ENCODE measurements at places on chromosomes 6 and 20. TPM values are rescaled to one million over a fixed set of nuclear protein-coding genes. Genes with fewer than 3 reads are reported as not detected.

- no peak overlapping the region for H3K27ac ChIP-seq
- DNase-seq, result no peak
- no peaks in the 10 kb centered on the region for H3K36me3 ChIP-seq
- H3K4me1 ChIP-seq, result no peaks in the 10 kb centered on the region
These were observed 32.5 kb upstream of the TMEM244 start for GRCh38 chr6:129893640-129894039.

- H3K36me3 ChIP-seq, result no peaks in the 10 kb centered on the region
- no peaks in the 10 kb centered on the region for H3K27me3 ChIP-seq
- no peak for DNase-seq
- H3K4me1 ChIP-seq, result peaks cover 6% of the 10 kb centered on the region
- H3K4me3 ChIP-seq, result no peak overlapping the region
These were observed 3.2 kb downstream of the DEF6 start for GRCh38 chr6:35300848-35301247.

DNA sequence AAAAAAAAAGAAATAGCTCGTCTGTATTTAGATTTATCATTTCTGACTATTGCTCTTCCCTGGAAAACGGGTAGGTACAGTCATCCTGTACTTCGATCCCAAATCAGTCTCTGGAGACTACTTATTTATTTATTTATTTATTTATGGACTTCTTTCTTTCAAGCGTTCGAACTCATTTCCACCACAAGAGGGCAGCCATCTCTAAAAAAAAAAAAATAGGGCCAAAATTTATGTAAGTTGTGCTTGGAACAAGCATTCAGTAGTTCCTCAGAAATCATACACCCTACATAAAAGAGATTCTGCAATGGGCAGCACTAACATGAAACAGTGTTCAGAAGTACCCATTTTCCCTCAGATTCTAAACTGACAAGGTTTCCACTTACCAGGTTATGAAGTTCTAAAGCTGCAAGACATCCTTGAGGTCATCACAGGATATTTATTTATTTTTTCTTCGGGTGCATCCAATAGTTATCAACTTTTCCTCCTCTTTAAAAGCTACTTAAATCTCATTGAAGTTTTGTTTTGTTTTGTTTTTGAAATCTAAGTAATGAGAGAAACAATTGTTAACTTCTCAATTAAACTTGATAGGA lies 1.9 kb upstream of the BMP2 start:
- DNase-seq, result no peak
- no peaks in the 10 kb centered on the region for H3K36me3 ChIP-seq
- no peak overlapping the region for H3K27ac ChIP-seq
- peaks cover 15% of the 10 kb centered on the region for H3K27me3 ChIP-seq
- H3K4me1 ChIP-seq, result no peaks in the 10 kb centered on the region

DNA sequence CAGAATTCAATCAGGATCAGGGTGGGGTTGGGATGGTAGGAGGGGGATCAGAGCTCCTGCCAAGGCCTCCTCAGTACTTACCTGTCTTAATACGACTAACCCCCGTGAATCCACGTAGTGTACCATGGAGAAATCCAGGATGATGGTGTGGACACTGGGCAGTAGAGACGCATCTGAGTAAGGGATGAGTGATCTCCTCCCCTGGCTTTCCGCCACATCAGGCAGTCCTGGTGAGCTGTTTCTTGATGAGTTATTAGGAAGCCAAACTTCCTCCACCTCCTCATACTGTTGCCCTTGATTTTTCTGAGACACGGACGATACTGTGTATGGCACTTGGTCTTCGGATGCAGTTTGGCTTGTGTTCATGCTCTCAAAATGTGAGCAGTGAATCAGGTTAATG lies 34.2 kb upstream of the SRPK1 start:
- H3K4me1 ChIP-seq, result no peaks in the 10 kb centered on the region
- no peak overlapping the region for H3K4me3 ChIP-seq
- no peaks in the 10 kb centered on the region for H3K36me3 ChIP-seq
- no peak for DNase-seq

GRCh38 chr6:24356310-24356973 lies 1.4 kb downstream of the DCDC2 start:
- H3K36me3 ChIP-seq, result no peaks in the 10 kb centered on the region
- no peaks in the 10 kb centered on the region for H3K27me3 ChIP-seq
- H3K27ac ChIP-seq, result peak overlapping the region; percentile 69

GRCh38 chr6:45422503-45423110 lies 44.9 kb upstream of the SUPT3H start:
- H3K4me3 ChIP-seq, result peak overlapping the region; percentile 53
- DNase-seq, result no peak
- H3K27me3 ChIP-seq, result no peaks in the 10 kb centered on the region
- H3K27ac ChIP-seq, result peak overlapping the region; percentile 84
- H3K36me3 ChIP-seq, result no peaks in the 10 kb centered on the region

GRCh38 chr6:16575655-16576054 lies 185.6 kb downstream of the ATXN1 start:
- no peak for DNase-seq
- H3K36me3 ChIP-seq, result no peaks in the 10 kb centered on the region
- no peaks in the 10 kb centered on the region for H3K4me1 ChIP-seq

- H3K4me3 ChIP-seq, result no peak overlapping the region
- no peaks in the 10 kb centered on the region for H3K27me3 ChIP-seq
- no peak for DNase-seq
- no peaks in the 10 kb centered on the region for H3K36me3 ChIP-seq
- H3K27ac ChIP-seq, result no peak overlapping the region
These were observed 49.7 kb downstream of the AKAP12 start for GRCh38 chr6:151289399-151290007.

- no peak overlapping the region for H3K4me3 ChIP-seq
- no peaks in the 10 kb centered on the region for H3K27me3 ChIP-seq
- no peaks in the 10 kb centered on the region for H3K36me3 ChIP-seq
- DNase-seq, result no peak
- H3K27ac ChIP-seq, result no peak overlapping the region
These were observed 46.2 kb downstream of the SLC22A23 start for GRCh38 chr6:3410385-3411360.

GRCh38 chr6:43937236-43938177 lies 167.5 kb downstream of the VEGFA start:
- DNase-seq, result no peak
- no peaks in the 10 kb centered on the region for H3K4me1 ChIP-seq
- H3K36me3 ChIP-seq, result no peaks in the 10 kb centered on the region
- no peaks in the 10 kb centered on the region for H3K27me3 ChIP-seq
- H3K4me3 ChIP-seq, result no peak overlapping the region
- no peak overlapping the region for H3K27ac ChIP-seq

- no peak overlapping the region for H3K4me3 ChIP-seq
- DNase-seq, result no peak
- no peaks in the 10 kb centered on the region for H3K36me3 ChIP-seq
- no peak overlapping the region for H3K27ac ChIP-seq
These were observed 52.7 kb downstream of the TXLNB start for GRCh38 chr6:139239064-139239463.

- DNase-seq, result no peak
- H3K27me3 ChIP-seq, result no peaks in the 10 kb centered on the region
- no peaks in the 10 kb centered on the region for H3K4me1 ChIP-seq
These were observed 286.7 kb downstream of the TFAP2B start for GRCh38 chr6:51105357-51105756.

- H3K4me1 ChIP-seq, result no peaks in the 10 kb centered on the region
- no peaks in the 10 kb centered on the region for H3K27me3 ChIP-seq
- no peak overlapping the region for H3K4me3 ChIP-seq
- no peaks in the 10 kb centered on the region for H3K36me3 ChIP-seq
These were observed 29.5 kb downstream of the ROS1 start for GRCh38 chr6:117396228-117396627.

DNA sequence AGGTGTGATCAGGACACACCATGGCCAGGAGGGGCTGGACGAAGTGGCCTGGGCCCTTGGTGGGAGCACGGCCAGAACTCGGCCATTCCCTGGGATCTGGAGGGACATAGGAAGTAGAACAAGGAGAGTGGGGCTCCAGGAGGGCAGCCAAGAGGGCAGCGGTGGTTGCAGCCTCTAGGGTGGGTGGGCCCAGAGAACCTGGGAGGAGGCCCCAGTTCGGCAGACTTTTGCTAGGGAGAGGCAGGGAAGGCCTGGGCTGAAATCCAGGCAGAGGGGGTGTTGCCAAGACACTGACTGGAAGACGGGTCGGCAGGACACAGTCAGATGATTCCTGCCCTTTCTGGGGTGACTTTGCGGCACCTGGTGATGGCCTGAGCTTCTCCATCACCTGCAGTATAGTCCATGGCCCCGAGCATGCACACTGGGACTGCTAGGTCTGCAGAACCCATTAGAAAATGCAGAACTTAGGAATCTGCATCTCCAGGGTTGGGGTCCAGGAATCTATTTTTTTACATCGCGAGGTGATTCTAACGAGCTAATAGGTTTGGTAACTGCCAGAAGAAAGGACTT lies 224.8 kb downstream of the SYNDIG1 start:
- H3K27ac ChIP-seq, result no peak overlapping the region
- H3K4me3 ChIP-seq, result no peak overlapping the region
- no peaks in the 10 kb centered on the region for H3K36me3 ChIP-seq
- H3K27me3 ChIP-seq, result peaks cover 6% of the 10 kb centered on the region
- DNase-seq, result peak; percentile 2

- H3K27me3 ChIP-seq, result no peaks in the 10 kb centered on the region
- peaks cover 4% of the 10 kb centered on the region for H3K4me1 ChIP-seq
- H3K27ac ChIP-seq, result peak overlapping the region; percentile 68
- no peak for DNase-seq
- peaks cover 4% of the 10 kb centered on the region for H3K36me3 ChIP-seq
These were observed 9.5 kb upstream of the DNAJC5 start for GRCh38 chr20:63885264-63886053.

GRCh38 chr6:6407071-6407741 lies 86.7 kb upstream of the F13A1 start:
- no peak overlapping the region for H3K4me3 ChIP-seq
- no peaks in the 10 kb centered on the region for H3K27me3 ChIP-seq
- H3K4me1 ChIP-seq, result no peaks in the 10 kb centered on the region
- no peak for DNase-seq

- no peak overlapping the region for H3K4me3 ChIP-seq
- H3K27ac ChIP-seq, result no peak overlapping the region
- H3K36me3 ChIP-seq, result no peaks in the 10 kb centered on the region
- no peak for DNase-seq
These were observed 125.0 kb upstream of the TSHZ2 start for GRCh38 chr20:52847029-52847660.

- DNase-seq, result no peak
- no peak overlapping the region for H3K4me3 ChIP-seq
- H3K27me3 ChIP-seq, result no peaks in the 10 kb centered on the region
- peaks cover 4% of the 10 kb centered on the region for H3K4me1 ChIP-seq
These were observed 25.5 kb downstream of the COL11A2 start for GRCh38 chr6:33166811-33167210.

- DNase-seq, result no peak
- H3K27me3 ChIP-seq, result no peaks in the 10 kb centered on the region
- no peak overlapping the region for H3K27ac ChIP-seq
- H3K4me3 ChIP-seq, result no peak overlapping the region
- no peaks in the 10 kb centered on the region for H3K4me1 ChIP-seq
- no peaks in the 10 kb centered on the region for H3K36me3 ChIP-seq
These were observed 32.0 kb upstream of the SUMO4 start for GRCh38 chr6:149368065-149368464.

DNA sequence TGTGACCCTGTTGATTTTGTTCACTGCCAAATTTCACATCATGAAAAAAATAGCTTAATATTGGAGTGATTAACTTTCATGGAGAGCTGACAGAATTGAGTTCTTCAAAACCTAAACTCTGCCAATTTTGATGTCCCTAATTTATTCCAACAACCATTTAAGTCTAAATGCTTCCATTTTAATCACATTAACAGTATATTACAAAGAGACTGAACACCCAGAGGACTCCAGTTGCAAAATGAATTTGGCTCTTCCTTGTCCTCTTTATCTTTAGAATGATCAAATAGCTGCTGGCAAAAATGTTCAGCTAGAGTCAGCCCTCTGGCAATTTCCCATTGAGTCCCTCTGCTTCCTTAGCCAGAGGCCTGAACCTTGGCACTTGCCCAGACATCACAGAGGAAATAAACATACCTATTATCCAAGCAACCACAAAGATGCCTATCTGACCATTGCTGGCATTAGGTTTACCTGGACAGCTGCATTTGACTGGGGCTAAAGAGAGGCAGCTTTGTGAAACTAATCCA lies 299.0 kb upstream of the STXBP5 start:
- peak overlapping the region; percentile 80 for H3K27ac ChIP-seq
- H3K4me3 ChIP-seq, result no peak overlapping the region
- no peaks in the 10 kb centered on the region for H3K27me3 ChIP-seq
- H3K4me1 ChIP-seq, result no peaks in the 10 kb centered on the region
- DNase-seq, result peak; percentile 69

DNA sequence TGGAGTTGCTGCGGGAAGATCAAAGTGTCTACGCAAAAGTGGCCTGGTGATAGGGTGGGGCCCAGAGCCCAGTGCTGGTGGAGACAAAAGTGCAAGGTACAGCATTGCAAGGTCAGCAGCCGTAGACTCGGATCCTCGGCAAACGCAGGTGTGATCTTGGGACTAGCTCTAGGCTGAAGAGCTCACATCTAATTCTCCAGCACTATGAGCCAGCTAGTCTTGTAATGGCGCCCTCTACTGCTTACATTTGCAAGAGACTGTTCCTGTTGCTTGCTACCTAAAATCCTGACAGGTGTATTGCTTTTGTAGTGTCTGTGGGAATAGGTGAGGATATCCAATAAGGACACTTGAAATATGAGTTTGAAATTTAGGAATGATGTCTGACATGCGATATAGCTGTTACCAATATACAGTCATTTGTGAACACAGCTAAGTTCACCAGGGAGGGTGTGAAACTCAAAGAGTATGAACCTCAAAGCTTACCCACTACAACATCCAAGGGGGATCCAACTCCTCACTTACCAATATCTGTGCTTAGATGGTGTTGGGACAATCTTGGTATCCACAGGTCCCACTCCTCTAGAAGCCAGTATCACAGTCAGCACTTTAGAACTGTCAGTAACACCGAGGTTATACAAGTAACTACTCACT lies 58.4 kb downstream of the PDE7B start:
- no peaks in the 10 kb centered on the region for H3K4me1 ChIP-seq
- H3K27me3 ChIP-seq, result no peaks in the 10 kb centered on the region
- no peak overlapping the region for H3K27ac ChIP-seq
- H3K4me3 ChIP-seq, result no peak overlapping the region
- DNase-seq, result no peak
- H3K36me3 ChIP-seq, result no peaks in the 10 kb centered on the region

- peaks cover 7% of the 10 kb centered on the region for H3K4me1 ChIP-seq
- H3K27ac ChIP-seq, result peak overlapping the region; percentile 25
- H3K36me3 ChIP-seq, result no peaks in the 10 kb centered on the region
These were observed 208.2 kb downstream of the SMOC2 start for GRCh38 chr6:168649209-168649608.

DNA sequence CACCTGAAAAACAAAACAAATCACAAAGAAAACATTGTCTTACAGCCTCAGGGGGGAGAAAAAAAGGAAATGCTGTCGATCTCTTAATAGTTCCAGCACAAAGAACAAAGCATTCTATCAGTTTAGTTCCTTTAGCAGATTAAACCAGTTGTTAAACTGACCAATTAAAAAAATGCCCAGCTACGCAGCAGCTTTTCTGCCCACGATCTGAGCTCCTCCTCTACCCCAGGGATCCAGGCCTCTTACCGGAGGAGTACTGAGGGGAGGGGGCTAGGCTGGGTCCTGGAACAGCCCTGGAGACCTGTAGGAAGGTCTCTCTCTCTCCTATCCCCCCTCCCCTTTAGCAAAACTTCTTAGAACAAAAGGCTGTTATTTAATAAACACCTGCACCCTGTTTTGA lies 13.4 kb downstream of the PTK7 start:
- no peaks in the 10 kb centered on the region for H3K36me3 ChIP-seq
- peak overlapping the region; percentile 93 for H3K27ac ChIP-seq
- no peaks in the 10 kb centered on the region for H3K27me3 ChIP-seq
- H3K4me1 ChIP-seq, result peaks cover 13% of the 10 kb centered on the region
- no peak for DNase-seq

Gene F13A1
- 45.6 TPM for total RNA-seq

Gene TGM2
- total RNA-seq, result 44.9 TPM

Gene UBE2C
- total RNA-seq, result 5.9 TPM

Gene TMEM244
- total RNA-seq, result not detected

Gene WFDC12
- not detected for total RNA-seq

Gene WFDC2
- total RNA-seq, result 43.9 TPM

Gene PCSK2
- total RNA-seq, result 0.16 TPM

Gene FGD2
- total RNA-seq, result 51.4 TPM

Gene FAM209B
- not detected for total RNA-seq
